ENCODE measurements at places on chromosomes 6 and 20.

DNA sequence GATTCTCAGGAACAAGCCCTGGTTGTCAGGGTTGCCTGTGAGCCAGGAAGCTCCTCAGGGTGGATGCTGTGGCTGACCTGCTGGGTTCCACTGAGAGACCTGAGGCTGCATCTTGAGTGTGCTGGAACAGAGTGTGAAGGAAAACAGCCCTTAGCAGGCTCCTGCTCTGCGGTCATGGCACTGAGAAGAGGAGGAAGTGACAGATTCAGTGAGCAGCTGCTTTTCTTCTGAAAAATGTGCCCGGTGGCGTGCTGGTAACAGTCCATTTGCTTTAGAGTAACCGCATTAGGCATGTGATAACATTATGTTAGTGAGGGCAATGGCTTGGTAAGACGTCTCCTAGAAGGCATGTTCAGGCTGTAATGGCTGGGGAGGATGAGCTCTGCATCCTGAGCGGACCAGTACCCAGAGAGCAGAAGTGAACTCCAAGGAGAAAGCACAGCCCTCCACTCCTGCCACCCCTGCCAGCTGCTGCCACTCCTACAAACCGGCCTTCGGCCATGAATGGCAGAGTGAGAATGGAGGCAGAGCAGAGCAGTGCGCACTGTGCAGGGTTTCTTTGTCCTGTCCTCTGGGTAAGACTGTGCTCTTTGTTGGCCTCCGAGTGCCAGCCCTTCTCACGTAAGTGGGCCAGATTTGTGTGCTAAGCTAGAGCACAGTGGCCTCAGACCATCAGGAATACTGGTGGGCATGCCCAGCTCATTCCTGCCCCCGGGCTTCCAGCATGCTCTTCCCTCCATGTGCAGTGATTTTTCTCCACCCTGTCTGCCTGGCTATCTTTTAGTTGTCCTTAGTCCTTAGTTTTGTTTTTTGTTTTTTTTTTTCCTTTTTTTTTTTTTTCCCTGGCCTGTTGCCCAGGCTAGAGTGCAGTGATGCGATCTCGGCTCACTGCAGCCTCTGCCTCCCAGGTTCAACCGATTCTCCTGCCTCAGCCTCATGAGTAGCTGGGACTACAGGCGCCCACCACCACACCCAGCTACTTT is 98.1 kb upstream of the VSTM2L start:
- peak; percentile 48 for DNase-seq

GRCh38 chr6:131430531-131430930 is 142.5 kb upstream of the ARG1 start:
- DNase-seq = no peak

GRCh38 chr20:15494851-15495250 is 1078.4 kb downstream of the KIF16B start:
- no peak for DNase-seq

- no peak for DNase-seq
Measured at GRCh38 chr6:24610672-24611071, 35.3 kb downstream of the KIAA0319 start.

DNA sequence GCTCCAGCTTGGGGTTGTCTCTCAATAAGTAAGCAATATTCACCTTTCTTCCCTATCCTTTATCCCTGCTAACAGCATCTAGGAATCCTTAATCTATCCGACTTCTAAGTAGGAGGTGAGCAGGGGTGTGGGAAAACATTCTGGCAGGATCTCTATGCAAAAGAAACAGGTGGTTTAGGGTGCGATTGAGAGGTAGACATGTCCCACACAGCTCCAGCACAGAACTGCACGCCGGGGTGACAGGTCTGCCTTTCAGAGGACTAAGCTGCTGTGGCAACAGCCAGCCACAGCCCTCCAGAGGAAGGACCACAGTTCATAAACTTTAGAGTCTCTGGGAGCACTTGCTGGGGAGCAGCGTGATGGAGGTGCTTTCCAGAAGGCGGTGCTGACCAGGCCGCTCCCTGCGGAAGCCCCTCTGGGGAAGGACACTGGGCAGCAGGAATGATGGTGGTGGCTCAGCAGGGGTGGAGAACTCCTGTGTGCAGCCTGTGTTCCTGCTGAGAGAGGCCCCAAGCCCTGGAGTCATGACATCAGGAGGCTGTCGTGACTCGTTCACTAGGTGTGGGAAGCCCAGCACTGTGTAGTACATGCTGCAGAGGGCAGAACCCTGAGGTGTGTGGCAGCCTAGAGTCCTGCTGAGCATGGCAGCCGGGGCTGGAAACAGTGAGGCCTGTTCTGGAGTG is 509.6 kb downstream of the PRKN start:
- no peak for DNase-seq

DNA sequence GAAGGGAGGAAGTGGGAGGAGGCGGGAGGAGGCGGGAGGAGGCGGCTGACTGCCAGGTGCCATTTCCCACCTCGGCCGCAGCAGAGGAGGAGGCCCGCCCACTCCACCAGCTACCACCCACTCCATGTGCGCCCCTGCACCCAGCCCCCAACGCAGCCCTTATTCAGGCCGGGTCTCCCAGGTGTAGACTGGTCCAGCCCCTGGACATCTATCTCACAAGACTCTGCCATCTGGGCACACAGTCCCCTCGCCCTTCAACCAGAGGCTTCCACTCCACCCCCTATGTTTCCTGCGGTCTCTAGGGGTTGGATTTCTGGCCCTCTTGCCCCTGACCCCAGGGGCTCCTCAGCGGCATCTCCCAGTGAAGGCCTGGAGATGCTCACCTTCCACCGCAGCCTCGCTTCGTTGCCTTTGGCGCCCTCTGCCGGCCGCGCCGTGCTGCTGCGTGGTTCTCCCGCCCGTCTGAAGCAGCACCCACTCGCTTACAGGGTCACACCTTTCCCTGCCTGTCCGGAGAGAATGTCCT is 32.6 kb upstream of the FAM83D start:
- DNase-seq = no peak

DNA sequence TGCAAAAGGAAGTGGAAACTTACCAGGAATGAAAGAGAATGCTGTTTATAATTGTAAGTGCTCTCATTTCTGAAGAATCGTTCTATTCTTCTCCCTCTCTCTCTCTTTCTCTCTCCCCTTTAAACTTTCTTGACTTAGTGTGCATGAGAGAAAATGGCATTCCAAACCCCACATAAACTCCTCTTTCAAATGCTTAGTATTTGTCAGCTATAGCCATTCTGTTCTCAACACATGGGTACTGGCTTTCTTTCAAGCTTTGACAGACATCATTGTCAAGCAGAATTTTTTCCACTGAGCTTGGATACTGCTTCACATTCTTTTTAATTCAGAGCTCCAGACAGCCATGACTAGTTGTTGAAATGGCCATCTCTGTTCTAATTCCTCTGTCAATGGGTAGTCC is 51.1 kb upstream of the PREP start:
- no peak for DNase-seq

DNA sequence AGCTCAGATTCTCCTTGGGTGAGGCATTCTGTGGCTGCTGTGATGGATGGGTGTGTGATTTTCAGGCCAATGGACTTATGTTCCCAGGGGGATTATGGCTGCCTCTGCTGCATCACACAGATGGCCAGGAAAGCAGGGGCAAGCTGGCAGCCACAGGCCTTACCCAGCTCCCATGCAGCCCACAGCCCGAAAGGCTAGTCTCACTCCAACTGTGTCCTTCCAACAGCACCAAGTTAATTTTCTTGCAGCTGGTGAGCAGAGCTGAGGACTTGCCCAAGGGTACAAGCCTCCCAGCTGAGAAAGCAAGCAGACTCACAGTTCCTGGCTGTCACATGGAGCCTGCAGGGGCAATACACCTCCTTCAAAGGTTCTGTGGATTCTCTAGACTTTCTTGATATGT is 155.2 kb upstream of the KHDRBS2 start:
- DNase-seq = no peak

GRCh38 chr6:160226118-160226591 is 32.5 kb downstream of the SLC22A2 start:
- no peak for DNase-seq

- DNase-seq = no peak
Measured at GRCh38 chr6:164159061-164159460, 744.5 kb downstream of the QKI start.

- no peak for DNase-seq
Measured at GRCh38 chr20:43151901-43152300, 37.8 kb downstream of the PTPRT start.

- peak; percentile 78 for DNase-seq
Measured at GRCh38 chr6:42453654-42454427, 2.1 kb upstream of the TRERF1 start.

GRCh38 chr6:156030053-156030452 is 574.4 kb upstream of the NOX3 start:
- no peak for DNase-seq

GRCh38 chr6:55088902-55089301 is 85.4 kb upstream of the HCRTR2 start:
- DNase-seq = no peak

- peak; percentile 34 for DNase-seq
Measured at GRCh38 chr6:117483004-117483644, 650 bp downstream of the DCBLD1 start.

DNA sequence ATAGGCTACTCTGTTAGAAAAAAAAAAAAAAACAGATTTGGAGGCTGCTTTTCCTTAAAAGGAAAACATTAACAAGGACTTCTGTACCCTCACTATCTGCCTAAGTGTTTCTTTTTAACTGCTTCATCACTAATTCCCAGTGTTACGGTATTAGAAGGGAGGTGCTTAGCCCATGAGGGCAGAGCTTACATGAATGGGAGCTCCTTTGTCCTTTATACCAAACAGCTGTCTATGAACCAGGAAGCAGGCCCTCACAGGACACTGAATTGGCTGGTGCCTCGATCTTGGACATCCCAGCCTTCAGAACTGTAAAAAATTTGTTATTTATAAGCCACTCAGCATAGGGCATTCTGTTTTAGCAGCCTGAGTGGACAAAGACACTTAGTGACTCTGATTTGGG is 215.6 kb upstream of the NRSN1 start:
- no peak for DNase-seq

DNA sequence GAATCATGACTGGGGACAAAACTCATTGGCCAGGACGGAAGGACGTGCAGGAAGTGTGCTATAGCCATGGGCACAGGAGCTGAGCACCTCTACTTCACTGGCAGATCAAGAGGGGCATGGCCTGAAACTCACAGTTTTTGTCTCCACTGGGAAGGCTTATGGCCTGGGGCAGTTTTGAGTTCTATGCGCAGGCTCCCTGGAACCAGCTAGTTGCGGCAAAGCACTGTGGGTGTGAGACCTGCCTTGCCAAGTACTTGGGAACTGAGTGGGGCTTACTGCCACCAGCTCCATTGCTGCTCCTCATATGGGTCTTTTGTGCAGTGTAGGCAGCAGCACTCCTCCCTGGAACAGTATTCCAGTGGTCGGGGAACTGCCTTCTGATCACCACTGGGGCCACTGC is 282.6 kb upstream of the EYS start:
- DNase-seq = no peak

GRCh38 chr6:51570168-51570921 is 517.1 kb downstream of the PKHD1 start:
- DNase-seq = no peak

DNA sequence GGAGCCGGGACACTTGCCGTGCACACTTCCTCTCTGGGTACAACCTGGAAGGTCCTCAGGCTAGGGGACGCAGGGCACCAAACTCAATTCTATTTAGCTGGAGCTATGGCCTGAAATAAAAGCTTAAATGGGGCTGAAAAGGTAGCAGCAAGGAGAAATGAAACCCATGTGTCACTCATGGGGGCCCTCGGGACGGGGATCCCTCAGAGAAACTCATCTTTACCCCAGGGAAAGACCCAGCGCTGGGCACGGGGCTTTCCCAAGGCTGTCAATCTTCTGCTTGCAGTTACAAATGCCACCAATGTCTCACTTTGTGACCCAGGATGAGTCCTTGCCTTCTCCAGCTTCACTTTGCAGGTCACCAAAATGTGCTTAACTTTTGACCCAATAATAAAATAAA is 16.5 kb downstream of the SNAI1 start:
- no peak for DNase-seq

GRCh38 chr6:144265390-144265789 is 19.7 kb upstream of the UTRN start:
- peak; percentile 16 for DNase-seq

DNA sequence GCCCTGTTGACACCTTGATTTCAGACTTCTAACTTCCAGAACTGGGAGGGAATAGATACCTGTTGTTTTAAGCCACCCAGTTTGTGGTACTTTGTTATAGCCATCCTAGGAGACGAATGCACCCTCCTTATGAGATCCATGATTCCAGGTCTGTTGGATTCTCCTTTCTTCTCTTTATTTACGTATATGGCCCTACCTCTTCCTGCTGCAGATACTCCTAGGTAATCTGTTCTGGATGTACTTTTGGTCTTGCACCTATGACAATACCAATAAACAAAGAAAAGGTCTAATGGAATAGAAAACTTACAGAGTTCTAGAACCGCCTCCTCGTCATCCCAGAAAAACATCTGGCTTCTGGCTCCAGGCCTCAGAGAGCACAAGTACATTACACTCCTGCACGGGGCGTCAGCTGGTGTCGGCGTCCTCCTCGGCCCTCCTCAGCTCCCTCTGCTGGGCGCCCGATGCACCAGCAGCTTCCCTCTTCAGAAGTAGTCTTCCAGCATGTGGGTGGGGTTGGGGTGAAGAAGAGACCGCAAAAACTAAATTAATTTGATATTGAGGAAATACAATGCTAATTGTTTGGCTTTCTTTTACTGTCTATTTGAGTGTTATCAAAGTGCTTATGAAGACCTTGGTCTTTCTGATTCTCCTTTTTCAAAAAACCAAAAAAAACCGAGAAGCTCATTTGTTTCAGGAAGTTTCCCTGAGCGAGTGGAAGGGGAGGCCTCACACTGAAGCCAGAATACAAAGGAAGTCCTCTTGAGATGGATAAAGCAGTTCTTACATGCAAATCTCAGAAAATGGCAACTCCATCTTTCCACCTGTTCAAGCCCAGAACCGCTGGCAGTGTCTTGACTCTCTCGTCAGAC is 9.7 kb upstream of the ATXN1 start:
- DNase-seq = peak; percentile 69

DNA sequence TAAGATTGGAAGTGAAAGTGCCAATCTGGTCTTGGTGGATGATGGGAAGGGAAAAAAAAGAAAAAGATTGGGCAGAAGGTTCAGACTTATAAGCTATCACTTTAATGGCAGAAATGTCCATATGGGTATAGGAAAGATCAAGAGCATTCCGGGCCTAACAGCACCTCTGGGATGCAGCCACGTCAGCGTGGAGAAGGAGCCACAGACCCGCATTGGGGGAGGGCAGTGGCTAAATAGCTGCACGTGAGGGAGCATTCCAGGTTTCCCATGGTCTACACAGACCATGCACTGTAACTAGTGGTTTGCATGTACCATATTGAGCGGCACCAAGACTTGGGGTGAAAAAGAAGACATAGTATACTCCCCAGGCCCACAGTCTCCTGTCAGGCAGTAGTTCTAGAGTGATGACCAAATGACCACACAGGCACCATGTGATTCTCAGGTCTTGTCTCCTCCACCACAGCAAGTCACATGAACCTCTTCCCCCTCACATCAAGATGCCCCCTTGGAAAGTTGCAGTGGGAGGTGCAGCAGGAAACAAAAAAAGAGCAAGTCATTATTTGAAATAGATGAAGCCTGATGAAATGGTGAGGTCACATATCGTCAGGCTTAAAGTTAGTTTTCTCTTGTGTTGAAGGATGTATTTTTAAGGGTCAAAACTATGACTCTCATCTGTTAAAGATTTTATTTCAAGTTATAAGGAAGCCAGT is 94.4 kb upstream of the TNFAIP3 start:
- DNase-seq = no peak

GRCh38 chr6:113111550-113111949 is 745.6 kb upstream of the MARCKS start:
- DNase-seq = no peak

- no peak for DNase-seq
Measured at GRCh38 chr6:41713650-41714291, 21.6 kb downstream of the TFEB start.

GRCh38 chr6:11514672-11515071 is 22.9 kb upstream of the TMEM170B start:
- no peak for DNase-seq

- no peak for DNase-seq
Measured at GRCh38 chr20:47487175-47487917, 14.3 kb upstream of the NCOA3 start.

All from HL-60 (cell line).